ENCODE measurements at places on chromosomes 12 and 14.

GRCh38 chr12:74108729-74109128, 428.9 kb upstream of the ATXN7L3B start:
- no peak for DNase-seq

GRCh38 chr12:96015672-96016071, 19.5 kb upstream of the HAL start:
- no peak for DNase-seq

GRCh38 chr12:43740511-43741100, 18.0 kb downstream of the PUS7L start:
- DNase-seq, result no peak

DNA sequence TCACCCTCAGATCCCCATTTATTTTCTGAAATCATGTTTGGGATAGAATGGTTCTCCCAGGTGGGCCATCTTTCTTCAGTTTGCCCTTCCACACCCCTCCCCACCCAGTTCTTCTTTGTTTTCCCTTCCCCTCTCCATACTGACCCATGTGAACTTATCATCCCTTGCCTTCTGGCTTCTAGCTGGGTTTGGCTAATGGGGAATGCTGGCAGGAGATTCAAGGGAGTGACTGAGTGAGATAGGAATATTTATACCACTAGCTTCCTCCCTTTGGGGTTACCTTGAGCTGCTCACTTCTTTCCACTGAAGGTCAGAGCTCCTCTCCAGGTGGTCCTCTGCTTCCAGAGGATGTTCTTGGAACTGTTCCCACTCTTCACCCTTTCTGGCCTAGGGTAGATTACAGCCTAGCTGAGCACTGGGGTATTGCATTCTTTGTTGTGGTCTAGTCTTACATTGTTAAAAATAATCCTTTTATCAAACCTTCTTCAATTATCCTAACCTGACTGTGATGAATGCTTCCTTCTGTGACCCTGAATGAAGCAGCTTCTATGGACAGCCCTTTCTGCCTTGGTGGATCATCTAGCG, 88.3 kb upstream of the ATP2B1 start:
- no peak for DNase-seq

DNA sequence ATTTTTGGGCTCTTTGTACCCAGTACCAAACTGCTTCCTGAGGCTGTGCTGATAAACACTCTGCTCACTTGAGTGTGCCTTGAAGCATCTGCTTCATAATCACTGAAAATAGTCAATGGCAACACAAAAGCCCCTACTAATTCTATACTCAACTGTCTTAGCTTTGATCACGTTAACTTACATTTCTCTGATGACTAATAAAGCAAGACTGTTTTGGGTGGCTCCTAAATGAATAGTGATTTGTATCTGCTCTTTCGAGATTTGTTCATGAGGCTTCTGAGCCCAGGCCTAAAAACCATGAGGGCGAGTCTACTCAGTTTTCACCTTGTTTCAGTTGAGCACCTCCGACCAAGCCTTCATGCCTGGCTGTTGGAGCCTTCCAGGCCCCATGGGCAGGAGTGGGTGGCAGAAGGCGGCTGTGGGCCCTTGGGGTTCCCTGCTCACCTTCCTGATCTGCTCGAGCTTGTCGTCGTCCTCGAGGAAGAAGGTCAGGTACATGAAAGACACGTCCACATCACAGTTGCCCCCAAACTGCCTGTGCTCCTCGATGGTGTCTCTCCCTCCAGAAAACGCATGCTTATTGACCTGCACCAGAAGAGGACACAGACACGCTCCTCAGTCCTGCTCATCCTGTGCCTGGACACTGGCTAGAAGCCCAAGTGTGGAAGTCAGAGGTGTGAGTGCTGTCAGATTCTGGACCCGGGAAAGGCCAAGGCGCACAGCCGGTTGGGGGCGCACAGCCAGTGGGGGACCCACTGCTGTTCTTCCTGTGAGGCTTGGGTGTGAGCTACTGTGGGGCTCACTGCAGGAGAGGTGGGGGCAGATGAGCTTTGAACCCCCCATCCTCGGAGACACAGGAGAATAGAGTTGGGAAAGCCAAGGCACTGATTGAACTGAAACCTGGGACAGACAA, 13.7 kb downstream of the SLC25A47 start:
- DNase-seq, result no peak

- DNase-seq, result no peak
Observed at GRCh38 chr14:22231018-22231417, 358.0 kb downstream of the DAD1 start.

- DNase-seq, result no peak
Observed at GRCh38 chr12:124586756-124587155, 19.3 kb upstream of the NCOR2 start.

DNA sequence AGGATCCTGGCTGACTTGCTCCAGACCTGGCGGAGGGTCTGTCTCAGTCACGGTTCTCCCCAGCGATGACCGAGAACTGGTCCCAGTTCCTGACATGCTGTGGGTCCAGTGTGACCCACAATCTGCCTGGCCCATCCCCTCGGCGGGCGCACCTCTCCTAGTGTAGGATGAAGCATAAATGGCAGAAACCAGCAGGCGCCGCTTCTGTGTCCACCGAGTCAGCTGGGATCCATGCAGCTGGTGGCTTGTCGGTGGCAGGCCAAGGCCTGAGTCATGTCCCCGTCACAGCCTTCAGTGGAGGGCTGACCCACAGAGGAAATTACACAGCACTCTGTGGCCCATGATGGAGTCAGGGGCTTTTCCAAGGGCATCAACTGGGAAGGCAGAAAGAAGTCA, 38.5 kb downstream of the NFKBIA start:
- no peak for DNase-seq

DNA sequence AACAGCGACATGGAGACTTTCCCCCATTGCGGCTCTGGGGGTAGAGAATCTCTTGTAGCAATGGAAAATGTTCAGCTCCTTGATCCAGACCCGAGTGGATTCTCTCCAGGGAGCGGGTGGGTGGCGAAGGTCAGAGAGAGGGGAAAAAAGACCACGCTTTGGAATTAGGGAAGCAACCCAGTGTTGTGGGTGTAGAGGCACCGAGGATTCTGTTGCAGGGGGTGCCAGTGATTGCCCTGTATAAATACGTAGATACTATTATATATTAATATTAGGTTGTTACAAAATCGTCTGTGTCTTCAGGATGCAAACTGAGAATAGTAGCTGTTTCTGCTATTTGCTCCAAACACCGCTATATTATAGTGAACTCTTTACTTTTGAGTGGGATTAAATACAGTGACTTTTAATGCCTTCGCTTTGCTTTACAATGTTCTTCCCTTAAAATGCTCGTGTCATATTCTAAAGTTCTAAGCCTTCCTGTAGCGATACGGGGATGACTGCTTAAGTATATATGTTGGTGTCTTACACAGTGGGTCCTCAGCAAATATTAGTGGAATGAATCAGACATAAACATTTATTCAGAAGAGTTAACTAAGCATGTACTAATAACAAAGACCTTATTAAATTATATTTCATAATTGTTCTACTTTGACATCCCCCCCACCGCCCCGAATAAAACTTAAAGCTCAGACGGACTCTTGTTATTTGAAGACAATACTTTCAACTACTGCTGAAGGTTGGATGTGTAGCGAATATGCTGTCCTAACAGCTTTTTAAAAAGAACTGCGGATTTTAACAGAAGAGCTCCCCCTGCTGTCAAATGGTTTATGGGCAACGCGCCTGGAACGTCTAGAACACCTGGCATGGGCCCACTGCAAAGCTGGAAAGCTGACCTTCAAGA, 136.4 kb upstream of the KRAS start:
- DNase-seq, result peak; percentile 67

- DNase-seq, result no peak
Observed at GRCh38 chr12:57467915-57468314, 8.3 kb downstream of the GLI1 start.

DNA sequence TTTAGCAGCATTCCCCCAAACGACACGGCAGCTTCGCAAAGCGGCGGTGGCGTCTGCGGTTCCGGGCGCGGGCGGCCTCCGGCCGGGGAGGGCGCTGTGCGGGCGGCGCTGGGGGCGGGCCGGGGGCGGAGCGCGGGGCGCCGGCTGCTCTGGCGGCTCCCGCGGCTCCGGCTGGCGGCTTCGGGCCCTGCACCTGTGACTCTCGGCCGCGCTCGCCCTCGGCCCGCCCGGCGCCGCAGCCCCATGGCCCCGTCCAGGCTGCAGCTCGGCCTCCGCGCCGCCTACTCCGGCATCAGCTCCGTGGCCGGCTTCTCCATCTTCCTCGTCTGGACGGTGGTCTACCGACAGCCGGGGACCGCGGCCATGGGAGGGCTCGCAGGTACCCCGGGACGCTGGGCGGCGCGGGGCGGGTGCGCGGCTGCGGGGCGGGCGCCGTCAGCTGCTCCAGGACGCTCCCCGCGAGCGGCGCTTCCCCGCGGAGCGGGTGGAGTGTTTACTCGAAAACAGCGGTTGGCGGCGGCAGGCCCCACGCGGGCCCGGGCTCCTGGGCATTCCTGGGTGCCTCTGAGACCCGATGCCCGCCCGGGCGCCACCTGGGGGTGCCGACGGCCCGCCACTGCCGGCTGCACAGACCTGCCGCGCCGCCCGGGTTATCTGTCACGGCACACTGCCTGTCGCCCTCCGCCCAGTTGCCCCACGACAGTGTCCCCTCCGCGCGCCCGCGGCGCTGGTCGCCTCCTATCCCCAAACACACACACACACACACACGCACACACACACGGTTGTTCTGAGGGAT, at the start of gene SLC48A1:
SLC48A1 (plus strand) TSS at position 177 of the 796 bp plus-strand sequence; CDS start at position 244, 67 bp downstream.
- no peak for DNase-seq

DNA sequence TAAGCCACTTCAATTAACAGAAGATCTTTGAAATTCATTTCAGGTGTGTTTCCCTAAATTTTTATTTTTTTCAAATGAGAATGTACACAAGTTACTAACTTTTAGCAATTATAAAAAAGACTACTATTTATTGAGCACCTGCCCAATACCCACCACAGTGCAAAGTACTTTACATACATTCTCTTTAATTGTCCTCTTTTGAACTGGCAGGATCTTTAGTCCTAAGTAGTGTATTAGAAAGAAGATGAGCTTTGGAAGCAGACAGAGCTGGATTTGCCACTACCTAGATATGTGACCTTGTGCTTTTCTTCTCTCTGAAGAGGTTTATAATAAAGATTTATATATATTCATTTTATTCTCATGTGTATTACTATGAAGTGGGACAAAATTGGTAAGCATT, 63.7 kb downstream of the TMEM117 start:
- DNase-seq, result no peak

- DNase-seq, result no peak
Observed at GRCh38 chr12:64740646-64741045, 18.6 kb downstream of the GNS start.

GRCh38 chr12:52082988-52083637, 3.6 kb downstream of the SMIM41 start:
- DNase-seq, result no peak

DNA sequence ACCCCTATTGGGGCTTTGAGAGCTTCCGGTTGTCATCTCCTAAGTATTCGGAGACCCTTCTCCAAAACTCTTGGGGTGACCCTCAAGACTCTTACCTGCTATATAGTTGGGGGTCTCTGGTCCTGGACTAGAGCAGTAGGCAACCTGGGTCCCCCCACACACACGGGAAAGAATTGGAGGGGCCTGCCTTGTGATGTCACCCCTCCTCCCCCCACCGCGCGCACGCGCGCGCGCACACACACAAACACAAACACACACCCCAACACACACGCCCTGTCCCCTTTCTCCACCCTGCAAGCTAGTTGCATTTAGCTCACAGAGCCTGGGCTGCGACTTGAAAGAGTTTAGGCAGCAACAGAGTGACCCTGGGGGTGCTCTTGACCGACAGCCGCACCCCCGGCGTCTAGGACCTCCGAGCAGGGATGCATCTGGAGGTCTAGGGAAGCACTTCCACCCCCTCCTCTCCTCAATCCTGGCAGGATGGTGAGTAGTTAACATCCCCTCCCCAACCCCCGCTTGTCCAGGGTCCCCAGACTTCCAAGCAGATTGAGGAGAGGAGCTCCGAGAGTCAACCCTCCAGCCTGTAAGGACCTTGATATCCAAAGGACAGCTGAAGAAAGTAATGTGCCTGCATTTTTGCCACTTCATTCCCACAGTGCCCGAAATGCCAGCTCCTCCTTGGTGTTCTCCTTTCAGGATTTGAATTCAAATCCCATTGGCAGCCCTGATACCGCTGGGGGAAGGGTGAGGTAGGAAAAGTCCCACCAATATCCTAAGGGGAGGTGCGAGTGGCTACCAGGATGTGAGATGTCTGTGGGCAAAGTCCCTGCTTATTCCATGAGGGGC, 1.4 kb upstream of the DNAJC14 start:
- DNase-seq, result no peak

DNA sequence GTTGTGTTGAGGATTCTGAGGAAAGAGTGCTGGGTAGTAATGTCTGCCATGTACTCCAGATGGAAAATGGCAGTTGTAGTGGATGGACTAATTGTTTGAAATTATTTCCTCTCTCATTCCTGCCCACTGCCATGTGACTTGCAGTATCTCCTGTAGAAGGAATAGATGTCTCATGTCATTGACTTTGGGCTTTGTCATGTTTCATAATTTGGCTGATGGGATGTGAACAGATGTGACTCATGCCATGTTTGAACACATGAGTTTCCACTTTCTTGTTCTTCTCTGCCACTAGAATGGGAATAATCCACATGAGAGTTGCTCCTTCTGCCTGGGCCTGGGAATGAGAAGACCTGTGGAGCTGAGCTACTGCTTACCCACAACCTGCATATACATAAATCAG, 2.4 kb upstream of the CALCOCO1 start:
- no peak for DNase-seq

GRCh38 chr12:18165422-18165871, 75.5 kb upstream of the RERGL start:
- DNase-seq, result peak; percentile 36

DNA sequence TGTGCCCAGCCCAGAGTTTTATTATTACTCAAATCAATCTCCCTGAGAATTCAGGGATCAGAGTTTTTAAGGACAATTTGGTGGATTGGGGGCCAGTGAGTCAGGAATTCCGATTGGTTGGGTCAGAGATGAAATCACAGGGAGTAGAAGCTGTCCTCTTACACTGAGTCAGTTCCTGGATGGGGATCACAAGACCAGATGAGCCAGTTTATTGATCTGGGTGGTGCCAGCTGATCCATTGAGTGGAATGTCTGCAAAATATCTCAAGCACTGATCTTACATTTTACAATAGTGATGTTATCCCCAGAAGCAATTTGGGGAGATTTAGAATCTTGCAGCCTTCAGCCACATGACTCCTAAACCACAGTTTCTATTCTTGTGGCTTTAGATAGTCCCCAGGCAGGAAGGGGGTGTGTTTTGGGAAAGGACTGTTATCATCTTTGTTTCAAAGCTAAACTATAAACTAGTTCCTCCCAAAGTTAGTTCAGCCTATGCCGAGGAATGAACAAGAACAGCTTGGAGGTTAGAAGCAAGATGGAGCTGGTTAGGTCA, 89.1 kb upstream of the CNOT2 start:
- no peak for DNase-seq

- DNase-seq, result no peak
Observed at GRCh38 chr14:96040828-96041371, 1.7 kb downstream of the C14orf132 start.

GRCh38 chr12:16417058-16417457, 69.6 kb downstream of the MGST1 start:
- DNase-seq, result no peak

GRCh38 chr12:12776261-12776660, 9.2 kb upstream of the APOLD1 start:
- no peak for DNase-seq

All from non-pigmented ciliary epithelial cell (primary cell).